ENCODE measurements at places on chromosomes 16 and 17. TPM values are rescaled to one million over a fixed set of nuclear protein-coding genes. Genes with fewer than 3 reads are reported as not detected.

GNAO1 gene
- total RNA-seq = 54.8 TPM

HIC1 gene
- total RNA-seq = 15.5 TPM

PER1 gene
- total RNA-seq = 59.4 TPM

INO80E gene
- 33.4 TPM for total RNA-seq

PLCG2 gene
- total RNA-seq = 13.4 TPM

DNA sequence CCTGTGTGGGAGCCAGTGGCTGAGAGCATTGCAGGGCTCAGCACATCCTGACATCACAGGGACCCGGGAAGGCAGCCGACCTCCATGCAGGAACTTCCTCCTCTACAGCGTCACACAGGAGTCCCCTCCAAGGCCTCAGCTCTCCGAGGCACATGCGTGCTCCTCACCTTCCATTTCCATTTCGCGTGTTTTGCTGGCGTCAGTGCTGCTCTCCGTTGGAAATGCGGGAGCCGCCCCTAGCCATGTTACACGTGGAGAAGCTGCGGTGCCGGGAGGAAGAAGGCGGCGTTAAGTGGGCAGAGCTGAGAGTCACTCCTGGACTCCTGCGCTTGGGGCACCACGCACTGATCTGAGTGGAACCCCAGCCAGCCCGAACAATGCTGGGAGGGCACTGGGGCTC, 25.2 kb upstream of the CRISPLD2 start:
- H3K27me3 ChIP-seq = no peaks in the 10 kb centered on the region
- H3K36me3 ChIP-seq = no peaks in the 10 kb centered on the region
- DNase-seq = no peak
- no peak overlapping the region for H3K4me3 ChIP-seq
- H3K27ac ChIP-seq = peak overlapping the region; percentile 78

- no peaks in the 10 kb centered on the region for H3K4me1 ChIP-seq
- no peaks in the 10 kb centered on the region for H3K27me3 ChIP-seq
- no peaks in the 10 kb centered on the region for H3K36me3 ChIP-seq
- no peak overlapping the region for H3K27ac ChIP-seq
These were observed 18.7 kb downstream of the ZNF200 start for GRCh38 chr16:3216263-3216640.

DNA sequence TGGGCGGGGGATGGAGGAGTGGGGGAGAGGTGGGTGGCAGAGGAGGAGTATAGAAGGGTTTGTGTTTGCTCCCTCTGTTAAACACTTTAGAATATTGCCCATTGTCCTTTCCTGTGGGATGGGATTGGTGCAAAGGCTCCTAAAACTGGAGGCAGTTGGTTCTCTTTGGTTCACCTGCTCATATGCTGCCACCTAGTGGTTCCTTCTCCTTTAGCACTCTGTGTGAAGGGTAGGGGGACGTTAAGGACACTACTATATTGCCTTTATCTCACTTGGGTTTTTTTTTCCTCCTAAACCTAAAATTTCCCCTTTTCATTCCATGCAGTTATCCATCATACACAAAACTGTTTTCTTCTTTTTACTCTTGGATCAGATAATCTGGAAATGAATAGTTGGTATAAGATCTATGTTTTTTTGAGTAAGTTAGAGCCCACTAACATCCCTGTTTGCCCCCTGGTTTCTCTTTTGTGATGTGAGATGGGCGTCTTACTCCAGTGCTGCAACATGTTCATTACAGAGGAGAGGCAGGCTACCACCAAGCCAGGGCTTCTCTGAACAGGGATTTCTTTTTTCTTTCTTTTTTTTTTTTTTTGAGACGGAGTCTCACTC, 23.8 kb downstream of the SNX11 start:
- H3K27me3 ChIP-seq = no peaks in the 10 kb centered on the region
- H3K4me3 ChIP-seq = no peak overlapping the region
- H3K27ac ChIP-seq = no peak overlapping the region
- no peaks in the 10 kb centered on the region for H3K4me1 ChIP-seq
- no peaks in the 10 kb centered on the region for H3K36me3 ChIP-seq

DNA sequence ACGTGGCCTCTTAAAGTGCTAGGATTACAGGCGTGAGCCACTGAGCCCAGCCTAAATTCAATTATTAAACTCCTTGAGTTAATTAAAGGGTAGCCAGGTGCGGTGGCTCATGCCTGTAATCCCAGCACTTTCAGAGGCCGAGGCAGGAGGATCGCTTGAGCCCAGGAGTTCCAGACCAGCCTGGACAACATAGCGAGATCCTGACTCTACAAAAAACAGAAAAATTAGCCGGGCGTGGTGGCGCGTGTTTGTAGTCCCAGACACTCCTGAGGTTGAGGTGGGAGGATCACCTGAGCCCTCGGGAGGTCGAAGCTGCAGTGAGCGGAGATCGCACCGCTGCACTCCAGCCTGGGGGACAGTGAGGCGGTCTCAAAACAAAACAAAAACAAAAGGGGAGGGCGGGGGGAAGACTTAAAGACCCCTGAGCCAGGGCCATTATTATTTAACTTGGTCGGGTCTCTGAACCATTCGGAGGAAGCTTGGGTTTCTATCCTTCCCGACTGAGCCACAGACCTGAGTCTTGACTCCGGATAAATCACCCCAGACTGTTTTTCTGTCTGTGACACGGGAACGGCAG, 19.5 kb downstream of the BCL7C start:
- H3K4me1 ChIP-seq = peaks cover 24% of the 10 kb centered on the region
- no peaks in the 10 kb centered on the region for H3K27me3 ChIP-seq

Measured in right atrium auricular region (tissue), 2 donors.